ENCODE measurements at places on chromosomes 13 and 19.
A peak's percentile ranks its signal among the peaks of the same experiment; 100 is the strongest.

- no peak for DNase-seq
Measured at GRCh38 chr13:110442930-110443621, 118.4 kb downstream of the RAB20 start.

DNA sequence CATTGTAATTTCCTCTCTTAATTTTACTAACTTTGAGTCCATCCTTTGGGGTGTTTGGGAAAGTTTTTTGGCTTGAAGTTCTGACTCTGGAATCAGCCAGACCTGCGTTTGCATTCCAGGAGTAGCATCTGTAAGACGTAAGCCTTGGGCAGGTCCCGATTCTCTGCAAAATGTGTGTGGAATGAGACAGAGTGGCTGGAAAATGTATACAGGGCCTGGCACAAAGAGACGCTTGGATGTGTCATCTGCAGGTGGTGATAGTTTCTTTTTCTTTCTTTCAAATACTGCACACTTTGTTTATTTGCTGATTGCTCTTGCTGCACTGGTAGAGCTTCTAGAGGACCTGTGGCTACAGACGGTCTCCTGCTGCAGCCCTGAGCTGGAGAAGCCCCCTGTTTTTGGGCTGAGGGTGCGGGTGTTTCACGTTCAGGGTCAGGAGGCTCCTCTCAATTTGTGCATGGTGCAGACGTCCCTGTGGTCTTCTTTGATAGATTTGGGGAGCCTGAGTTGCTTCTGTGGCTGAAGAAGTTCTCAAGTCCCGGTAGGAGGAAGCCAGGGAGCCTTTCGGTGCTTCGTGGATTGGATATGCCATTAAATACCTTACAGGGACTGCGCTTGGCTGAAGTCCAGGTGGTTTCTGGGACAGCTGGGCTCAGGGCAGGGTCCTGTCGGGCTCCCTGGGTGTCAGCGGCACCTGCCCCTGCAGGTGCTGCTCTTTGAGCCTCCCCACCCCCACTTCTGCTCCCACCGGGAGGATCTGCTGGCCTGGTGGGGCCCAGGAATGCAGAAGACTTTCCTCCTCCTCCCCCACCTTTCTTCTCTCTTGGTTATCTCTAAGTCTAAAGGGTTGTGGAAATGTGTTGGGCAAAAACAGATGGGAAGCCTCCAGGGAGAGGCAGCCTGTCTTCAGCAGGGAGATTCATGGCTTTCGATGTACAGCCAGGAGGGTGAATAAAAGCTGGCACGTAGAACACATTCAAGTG lies 44.0 kb upstream of the GAS6 start:
- peak; percentile 54 for DNase-seq

DNA sequence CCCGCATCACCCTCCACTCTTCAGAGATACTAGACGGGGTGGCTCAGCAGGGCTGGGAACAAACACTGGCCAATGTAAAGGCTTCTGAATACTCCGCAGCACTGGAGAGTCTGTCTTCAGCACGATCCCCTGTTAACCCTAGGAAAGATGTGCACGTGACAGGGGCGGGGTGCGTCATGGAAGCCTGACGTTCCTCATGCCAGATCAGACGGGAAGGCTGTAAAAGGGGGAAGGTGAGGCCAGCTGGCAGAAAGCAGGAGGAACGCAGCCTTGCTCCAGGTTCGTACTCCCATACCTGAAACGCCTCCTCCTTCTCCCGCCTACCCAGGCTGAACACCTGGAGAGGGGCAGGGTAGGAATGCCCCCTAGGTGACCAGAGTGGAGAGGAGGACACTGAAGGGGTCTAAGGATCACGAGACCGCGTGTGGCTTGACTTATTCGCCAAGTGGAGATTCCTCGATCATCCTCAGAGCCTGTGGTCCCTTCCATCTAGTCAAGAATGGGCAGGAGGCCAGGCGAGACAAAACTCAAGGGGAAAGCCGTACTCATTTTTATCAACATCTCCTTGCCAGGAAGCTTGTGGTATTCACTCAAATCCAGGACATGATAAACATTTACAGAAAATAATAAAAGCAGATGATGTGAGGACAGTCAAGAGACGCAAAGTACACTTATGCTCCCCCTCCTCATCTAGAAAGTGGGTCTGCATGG lies 18.2 kb upstream of the FFAR2 start:
- no peak for DNase-seq

- DNase-seq = no peak
Measured at GRCh38 chr19:8401981-8402411, 11.1 kb upstream of the MARCHF2 start.

GRCh38 chr13:48492096-48492440 lies 40.8 kb downstream of the RCBTB2 start:
- DNase-seq = no peak

DNA sequence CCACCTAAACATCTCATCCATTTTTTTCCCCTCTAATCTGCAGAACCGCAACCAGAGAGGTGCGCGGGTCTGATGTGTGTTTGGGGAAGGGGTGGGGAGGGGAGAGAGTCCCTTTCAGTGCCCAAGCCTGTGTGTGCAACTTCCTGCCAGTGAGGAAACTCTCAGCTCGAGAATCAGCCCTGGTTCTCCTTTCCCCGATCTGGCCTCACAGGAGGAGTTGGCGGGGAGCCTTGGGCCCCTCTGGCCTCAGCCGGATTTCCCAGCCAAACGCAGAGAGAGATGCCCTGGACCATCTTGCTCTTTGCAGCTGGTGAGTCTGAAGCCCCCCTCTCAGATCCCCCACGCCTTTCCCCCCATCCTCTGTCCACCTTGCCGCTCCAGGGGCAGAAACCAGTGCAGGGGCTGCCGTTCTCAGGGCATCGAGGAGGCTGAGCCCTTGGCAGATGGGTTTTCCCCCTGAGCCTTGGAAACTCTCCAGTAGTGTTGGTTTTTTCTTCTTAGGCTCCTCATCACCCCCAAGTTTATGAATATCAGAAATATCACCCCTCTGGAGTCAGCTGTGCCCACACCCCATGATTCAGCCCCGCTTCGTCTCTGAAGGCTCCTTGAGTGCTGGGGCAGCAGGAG lies at the start of gene C19orf38:
C19orf38 (plus strand) TSS at position 186 of the 627 bp plus-strand sequence; CDS start at position 280, 94 bp downstream.
- no peak for DNase-seq

GRCh38 chr13:25945596-25945995 lies 106.2 kb downstream of the SHISA2 start:
- no peak for DNase-seq

GRCh38 chr19:13615890-13616289 lies 109.6 kb upstream of the CACNA1A start:
- no peak for DNase-seq

- DNase-seq = no peak
Measured at GRCh38 chr19:45340232-45340898, at the start of gene KLC3. Gene KLC3, plus strand, starts transcription at chr19:45340750. Its CDS starts 4,792 bp downstream, at chr19:45345542.

DNA sequence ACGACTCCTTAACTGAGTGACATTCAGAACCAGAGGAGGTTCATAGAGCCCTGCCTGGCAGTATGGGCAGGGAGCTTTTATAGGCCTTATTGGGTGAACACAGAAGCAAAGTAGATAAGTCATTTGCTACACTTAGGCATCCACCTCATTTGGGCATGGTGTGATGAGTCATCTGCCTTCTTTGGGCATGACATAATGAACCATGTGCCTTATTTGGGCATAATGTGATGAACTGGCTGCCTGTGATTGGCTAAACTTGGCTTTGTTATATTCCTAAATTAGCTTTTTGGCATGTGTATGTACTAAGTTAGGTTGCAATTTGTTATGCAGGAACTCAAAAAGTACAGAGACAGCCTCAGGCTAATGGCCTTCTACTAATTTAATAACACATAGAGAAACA lies 2210.2 kb upstream of the PCDH20 start:
- DNase-seq = no peak

DNA sequence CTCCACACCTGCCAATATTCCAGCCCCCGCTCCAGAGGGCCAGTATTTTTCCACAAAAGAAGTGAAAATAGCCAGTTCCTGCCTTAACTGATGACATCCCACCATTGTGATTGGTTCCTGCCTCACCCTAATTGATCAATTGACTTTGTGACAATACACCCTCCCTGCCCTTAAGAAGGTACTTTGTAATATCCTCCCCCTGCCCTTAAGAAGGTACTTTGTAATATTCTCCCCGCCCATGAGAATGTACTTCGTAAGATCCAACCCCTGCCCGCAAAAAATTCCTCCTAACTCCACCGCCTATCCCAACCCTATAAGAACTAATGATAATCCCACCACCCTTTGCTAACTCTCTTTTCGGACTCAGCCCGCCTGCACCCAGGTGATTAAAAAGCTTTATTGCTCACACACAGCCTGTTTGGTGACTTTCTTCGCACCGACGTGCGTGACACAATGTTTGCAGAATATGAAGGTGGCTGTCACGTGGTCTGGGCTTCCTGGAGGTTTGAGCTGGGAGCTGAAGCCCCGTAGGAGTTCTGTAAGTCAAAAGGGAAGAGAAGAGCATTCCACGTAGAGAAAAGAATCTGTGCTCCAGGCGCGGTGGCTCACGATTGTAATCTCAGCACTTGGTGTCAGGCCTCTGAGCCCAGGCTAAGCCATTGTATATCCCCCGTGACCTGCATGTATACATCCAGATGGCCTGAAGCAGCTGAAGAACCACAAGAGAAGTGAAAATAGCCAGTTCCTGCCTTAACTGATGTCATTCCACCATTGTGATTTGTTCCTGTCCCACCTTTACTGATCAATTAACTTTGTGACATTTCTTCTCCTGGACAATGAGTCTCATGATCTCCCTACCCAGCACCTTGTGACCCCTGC lies 6.2 kb upstream of the FUT3 start:
- no peak for DNase-seq

- DNase-seq = no peak
Measured at GRCh38 chr19:33094436-33095067, 13.6 kb downstream of the GPATCH1 start.

DNA sequence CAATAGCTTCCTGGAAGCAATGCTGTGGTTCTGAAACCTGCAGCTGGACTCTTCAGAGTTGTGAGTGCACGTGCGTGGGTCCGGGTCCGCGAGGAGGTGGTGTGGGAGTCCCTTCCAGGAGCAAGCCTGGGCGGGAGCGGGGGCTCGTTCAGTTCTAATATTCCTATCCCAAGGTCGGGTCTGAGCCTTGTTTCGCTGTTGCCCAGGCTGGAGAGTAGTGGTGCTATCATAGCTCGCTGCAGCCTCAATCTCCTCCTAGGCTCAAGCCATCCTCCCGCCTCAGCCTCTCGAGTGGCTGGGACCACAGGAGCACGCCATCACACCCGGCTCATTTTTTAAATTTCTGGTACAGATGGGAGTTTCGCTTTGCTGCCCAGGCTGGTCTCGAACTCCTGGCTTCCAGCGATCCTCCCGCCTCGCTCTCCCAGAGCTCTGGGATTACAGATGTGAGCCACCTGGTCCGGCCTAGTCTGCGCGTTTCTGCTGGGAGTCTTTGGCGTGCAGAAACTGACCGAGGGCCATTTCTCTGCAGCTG lies 625 bp downstream of the ZFP82 start:
- DNase-seq = no peak

- DNase-seq = no peak
Measured at GRCh38 chr19:39419003-39419402, 6.5 kb downstream of the PLEKHG2 start.

GRCh38 chr13:41742917-41743552 lies 217.9 kb downstream of the VWA8 start:
- no peak for DNase-seq

- no peak for DNase-seq
Measured at GRCh38 chr13:112177450-112178288, 110.7 kb downstream of the SOX1 start.

DNA sequence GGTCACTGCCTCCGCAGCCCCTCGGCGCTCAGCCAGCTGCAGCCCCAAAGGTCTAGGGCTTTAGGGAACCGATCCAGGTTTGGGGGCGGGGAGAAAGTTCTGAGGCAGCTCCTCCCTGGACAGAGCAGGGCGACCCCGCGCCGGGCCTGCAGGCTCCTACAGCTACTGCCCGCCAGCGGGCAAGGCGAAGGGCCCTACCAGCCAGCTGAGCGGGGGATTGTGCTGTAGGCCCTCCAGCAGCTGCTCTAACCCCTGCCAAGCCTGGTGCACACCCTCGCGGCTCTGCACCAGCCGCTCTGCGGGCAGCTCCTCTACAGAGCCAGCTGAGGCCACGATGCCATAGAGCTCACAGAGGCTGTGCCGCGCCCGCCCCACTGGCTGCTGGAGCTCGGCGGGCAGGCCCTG lies 14.0 kb downstream of the PLIN4 start:
- DNase-seq = no peak

DNA sequence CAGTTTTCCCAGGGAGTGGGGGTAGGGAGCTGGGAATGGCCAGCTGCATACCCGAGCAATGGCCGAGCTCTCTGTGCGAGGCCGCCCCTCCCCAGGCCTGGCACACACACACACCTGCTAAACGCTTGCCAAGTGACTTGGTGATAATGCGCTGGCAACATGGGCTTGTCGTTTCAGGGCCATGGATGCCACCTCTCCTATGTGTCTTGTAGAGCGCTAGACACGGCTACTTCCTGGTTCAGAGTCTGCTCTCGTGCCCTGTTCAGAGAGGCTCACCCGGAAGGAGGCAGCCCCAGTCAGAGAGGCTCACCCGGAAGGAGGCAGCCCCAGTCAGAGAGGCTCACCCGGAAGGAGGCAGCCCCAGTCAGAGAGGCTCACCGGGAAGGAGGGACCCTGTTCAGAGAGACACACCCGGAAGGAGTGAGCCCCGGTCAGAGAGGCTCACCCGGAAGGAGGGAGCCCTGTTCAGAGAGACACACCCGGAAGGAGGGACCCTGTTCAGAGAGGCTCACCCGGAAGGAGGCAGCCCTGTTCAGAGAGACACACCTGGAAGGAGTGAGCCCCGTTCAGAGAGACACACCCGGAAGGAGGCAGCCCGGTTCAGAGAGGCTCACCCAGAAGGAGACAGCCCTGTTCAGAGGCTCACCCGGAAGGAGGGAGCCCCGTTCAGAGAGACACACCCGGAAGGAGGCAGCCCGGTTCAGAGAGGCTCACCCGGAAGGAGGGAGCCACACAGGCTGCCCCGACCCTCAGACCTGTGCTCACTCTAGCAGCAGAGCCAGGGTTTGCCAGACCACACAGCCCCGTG lies 4.2 kb downstream of the ADPRHL1 start:
- peak; percentile 88 for DNase-seq

DNA sequence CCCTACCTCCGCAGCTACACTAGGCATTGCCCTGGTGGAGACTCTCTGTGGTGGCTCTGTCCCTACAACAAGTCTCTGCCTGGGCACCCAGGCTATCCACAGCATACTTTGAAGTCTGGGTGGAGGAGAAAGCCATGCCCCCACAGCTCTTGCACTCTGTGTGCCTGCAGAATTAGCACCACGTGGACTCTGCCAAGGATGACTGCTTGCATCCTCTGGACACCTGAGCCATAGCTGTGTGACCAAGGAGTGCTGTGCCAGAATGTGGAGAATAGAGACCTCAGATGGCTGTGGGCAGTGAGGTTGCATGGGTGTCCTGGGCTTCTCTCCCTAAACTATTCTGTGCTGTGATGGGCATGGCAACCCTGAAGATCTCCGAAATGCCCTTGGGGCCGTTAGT lies 21.2 kb upstream of the MCF2L start:
- no peak for DNase-seq

- no peak for DNase-seq
Measured at GRCh38 chr13:23695196-23695595, 125.0 kb downstream of the TNFRSF19 start.

DNA sequence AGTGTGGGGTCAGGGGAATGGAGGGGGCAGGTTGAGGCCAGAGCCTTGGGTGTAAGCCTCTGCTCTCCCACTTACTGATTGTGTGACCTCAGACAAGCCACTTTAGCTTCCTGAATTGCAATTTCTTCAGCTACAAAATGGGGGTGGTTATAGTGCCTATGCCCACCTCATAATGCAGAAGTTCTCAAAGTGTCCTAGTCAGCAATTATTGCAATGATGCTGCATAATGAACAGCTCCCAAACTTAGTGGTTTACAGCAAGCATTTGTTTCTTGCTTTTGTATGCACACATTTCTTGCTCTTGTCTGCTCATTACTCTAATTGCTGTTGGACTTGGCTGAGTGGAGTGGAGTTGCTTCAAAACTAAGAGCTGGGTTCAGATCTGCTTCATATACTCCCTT lies 36.0 kb downstream of the CYP4F22 start:
- no peak for DNase-seq
